HS-5 (cell line): ENCODE measurements at places on chromosomes 5 and 9.

DNA sequence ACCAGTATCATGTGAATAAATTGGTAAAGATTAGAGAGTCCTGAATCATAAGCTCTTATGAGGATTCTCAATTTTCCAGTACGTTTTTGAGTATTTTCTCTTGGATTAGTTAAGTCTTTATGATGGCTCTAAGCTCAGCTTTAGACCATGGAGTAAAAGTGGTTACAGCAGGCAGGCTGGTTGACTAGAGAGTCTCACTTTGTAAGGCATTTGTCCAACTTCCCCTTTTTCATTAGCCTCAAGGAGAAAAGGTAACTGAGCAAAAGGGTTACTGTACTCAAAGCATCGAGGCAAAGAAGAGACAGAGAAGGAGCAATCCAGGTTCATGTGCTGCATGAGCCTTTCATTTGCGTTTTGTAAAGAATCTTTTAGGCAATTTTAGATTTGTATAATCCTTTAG lies 8.5 kb downstream of the NOP16 start:
- DNase-seq, result no peak

GRCh38 chr9:110148384-110148783 lies 59.6 kb downstream of the C9orf152 start:
- DNase-seq, result no peak

DNA sequence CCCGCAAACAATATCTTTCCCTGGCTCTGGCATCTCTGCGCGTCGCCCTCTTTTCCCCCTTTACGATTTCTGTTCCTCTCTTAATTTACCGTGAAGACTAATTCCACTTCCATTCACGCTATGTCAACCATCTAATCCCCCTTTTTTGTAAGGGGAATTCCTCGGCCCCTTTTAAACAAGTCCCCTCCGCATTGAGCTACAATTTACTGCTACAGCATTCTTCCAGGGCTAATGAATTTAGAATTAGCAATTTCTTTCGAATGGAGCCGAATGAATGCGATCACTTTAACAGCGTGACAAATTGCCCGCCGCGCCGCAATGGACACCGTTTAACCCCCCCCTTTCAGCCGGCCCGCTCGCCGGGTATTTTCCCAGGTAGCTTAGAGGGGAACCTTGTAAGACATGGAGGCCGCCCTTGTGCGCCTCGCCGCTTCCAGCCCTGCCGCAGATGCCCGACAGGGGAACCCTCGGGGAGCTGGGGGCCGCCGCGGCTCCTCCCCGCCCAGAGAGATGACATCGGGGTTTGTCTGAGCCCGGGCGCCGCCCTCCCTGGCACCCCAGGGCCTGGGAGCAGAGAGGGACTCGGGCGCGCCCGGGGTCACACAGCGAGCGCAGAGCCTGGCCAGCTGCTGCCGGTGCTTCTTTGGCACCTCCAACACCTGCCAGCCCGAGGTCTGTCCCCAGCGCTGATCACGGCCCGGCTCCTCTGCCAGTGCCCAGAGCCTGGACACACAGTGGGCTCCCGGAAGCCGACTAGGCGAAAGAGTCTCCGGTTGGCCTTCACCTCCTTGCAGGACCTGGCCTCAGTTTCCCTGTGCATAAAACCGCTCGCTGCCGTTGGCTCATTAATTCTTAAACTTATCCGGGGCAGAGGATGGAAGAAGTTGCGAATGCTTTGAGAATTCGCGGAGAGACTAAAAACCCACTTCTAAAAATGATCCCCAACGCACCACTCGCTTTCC lies 1.3 kb downstream of the PRDM12 start:
- no peak for DNase-seq

- no peak for DNase-seq
These were observed 9.6 kb upstream of the FSD1L start for GRCh38 chr9:105438141-105438806.

DNA sequence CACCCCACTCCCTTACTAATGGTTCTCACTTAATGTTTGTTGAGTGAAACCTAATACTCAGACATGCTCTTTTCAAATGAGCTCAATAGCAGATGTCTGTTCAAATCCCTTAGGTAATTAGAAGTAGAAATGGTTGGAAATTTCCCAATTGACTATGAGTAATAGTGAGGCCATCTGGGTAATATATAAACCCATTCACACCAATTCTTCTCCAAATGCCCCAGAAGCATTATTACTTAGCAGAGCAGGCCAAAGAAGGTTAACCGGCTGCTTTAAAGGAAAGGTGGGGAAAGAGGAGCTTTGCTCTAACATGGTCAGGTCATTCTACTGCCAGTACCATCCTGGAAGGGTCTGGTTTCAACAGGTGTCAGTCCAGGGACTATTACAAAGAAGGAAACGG lies 119.5 kb upstream of the MTAP start:
- no peak for DNase-seq

- DNase-seq, result no peak
These were observed 674 bp downstream of the LHFPL2 start for GRCh38 chr5:78647838-78648358.

DNA sequence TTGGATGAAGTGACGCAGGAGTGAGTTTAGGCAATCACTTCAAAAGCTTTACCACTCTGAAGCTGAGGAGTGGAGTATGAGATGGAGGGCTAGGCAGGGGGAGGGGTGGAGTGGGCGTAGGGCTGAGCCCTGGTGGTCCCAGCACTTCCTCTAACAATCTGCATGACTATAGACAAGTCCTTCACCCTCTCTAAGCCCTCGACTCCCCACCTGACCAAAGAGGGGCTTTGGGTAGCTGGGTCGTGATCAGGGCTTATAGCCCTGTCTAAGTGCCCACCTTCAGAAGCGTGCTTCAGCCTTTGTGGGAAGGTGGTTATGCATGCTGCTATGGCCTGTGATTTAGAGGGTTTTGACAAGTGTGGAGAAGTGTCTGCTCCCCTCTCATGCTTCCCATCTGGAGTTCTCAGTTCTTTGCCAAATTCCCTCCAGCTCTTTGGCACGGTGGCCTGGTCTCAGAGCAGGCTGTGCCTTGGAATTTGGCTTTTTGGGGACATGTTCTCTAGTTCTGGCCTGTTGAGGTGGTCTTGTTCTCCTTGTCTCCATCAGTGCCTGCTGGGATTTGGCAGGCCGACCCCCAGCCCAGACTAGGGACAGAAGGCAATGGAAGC lies 53.0 kb downstream of the ACTBL2 start:
- no peak for DNase-seq

GRCh38 chr5:19928562-19929421 lies 59.2 kb downstream of the CDH18 start:
- DNase-seq, result peak; percentile 96

GRCh38 chr9:71146511-71146910 lies 25.1 kb upstream of the TRPM3 start:
- no peak for DNase-seq

- no peak for DNase-seq
These were observed 1.9 kb downstream of the HDAC3 start for GRCh38 chr5:141634720-141635119.

DNA sequence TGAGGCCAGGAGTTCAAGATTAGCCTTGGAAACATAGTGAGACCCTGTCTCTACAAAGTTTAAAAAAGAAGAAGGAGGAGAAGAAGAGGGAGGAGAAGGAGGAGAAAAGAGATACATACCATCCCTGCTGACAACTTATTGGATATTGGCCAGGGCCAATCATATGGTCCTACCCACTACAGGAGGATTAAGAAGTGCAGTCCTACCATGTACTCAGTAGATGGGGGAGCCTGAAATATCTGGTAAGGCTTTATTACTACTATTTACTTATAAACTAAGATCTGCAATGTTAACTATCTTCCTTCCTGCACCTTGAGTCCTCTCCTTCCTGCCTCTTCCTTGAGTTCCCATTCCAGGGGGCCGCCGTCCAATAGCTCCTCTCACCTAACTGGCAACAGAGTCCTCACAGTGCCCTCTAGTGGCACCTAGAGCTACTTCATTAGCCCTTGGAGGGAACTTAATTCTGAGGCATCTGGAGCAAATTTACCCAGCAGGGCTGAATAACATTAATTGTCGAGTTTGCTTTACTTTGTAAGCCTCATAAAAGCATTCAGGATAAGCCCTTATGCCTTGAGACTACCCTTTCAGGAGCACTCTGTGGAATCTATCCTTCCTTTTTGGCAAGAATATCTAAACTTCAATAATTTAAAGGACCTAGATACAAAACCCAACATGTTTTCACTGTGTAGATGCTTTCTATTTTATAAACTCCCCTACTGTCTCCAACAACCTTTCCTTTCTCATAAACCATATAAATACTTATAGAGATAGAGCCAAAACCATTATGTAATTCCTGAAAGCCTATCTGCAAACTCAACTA lies 39.1 kb upstream of the RANBP6 start:
- DNase-seq, result peak; percentile 60

DNA sequence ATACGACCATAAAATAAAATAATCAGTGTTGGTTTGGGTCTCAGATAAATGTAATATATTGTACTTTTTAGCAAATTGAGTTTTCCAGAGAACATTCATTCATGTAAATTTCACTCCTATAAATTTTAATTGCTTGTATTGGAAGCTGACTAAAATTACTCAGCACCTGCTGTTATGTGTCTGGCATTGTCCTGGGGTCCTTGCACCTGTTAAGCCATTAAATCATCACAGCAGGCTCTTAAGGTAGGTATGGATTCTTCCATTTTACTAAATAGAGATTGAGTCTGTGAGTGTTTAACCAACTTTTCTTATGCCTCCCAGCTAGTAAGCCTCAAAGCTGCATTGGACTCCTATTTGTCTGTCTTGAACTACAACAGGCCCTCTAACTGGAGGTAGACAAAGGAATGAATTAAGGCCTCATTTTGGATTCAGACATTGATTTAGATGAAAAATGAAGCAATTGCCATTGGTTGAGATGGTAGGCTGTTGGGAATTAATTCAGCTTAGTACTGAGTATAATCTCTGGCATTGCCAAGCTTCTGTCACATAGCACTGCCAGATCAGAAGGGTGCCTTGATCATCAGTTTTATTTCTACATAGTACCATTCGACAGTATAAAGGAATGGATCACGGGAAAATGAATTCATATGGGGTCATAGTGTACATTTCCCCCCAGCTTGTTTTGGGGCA lies 78.9 kb downstream of the PARP8 start:
- DNase-seq, result no peak

- DNase-seq, result no peak
These were observed 49.8 kb downstream of the SGCD start for GRCh38 chr5:156376751-156377150.

- no peak for DNase-seq
These were observed 55.4 kb upstream of the MIER3 start for GRCh38 chr5:57007344-57007743.

DNA sequence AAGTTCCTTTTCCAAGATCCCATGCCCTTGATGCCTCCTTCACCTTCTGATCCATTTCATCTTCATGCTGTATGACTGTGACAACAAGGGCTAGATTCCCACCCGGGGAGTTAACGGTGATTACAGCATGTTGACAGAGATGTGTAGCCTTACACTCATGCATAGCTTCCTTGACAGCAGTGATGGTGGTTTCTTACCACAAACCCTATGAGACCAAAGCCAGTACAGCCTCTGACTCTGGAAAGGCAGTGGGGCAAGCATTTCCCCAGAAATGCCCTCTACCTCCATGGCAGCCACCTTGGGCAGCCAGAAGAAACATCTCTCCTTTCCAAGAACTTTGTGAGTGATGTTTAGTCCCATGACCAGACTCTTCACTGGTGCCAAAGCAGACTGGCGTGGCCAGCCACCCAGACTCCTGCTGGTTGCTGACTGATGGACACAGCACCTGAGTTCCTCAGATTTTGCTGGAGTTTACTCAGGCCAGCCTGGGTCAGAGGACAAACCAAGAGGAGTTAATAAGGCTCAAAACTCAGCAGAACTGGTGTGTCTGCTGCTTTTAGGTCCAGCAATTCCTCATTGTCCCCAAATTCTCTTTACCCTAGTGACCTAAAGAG lies 199.7 kb upstream of the SLC27A6 start:
- no peak for DNase-seq

GRCh38 chr5:37991301-37992299 lies 151.8 kb upstream of the GDNF start:
- DNase-seq, result no peak

DNA sequence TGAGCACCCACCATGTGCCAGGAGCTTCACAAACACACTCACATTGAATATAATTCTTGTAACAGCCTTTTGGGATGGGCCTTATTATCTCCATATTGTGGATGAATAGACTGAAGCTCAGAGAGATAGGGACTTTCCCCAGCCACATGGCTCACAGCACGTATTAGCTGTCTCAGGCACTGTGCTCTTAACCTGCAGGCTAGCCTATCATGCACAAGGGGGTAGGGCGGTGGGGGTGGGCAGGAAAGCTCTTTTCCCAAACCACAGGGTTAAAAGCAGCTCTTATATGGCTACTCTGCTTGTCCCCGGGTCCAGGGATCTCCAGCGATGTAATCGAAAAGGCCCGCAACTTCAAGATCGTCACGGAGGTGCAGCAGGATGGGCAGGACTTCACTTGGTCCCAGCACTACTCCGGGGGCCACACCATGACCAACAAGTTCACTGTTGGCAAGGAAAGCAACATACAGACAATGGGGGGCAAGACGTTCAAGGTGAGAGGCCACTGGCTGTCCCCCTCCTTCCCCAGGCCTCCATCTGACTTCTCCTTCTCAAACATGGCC lies 2.6 kb downstream of the FABP6 start:
- no peak for DNase-seq
